Skin of body (tissue), 3 donors: ENCODE measurements at places on chromosomes 11 and 22. TPM values are rescaled to one million over a fixed set of nuclear protein-coding genes. Genes with fewer than 3 reads are reported as not detected.
A peak's percentile ranks its signal among the peaks of the same experiment; 100 is the strongest.

GRCh38 chr11:119844808-119845207, 115.8 kb upstream of the NECTIN1 start:
- no peak for DNase-seq

DNA sequence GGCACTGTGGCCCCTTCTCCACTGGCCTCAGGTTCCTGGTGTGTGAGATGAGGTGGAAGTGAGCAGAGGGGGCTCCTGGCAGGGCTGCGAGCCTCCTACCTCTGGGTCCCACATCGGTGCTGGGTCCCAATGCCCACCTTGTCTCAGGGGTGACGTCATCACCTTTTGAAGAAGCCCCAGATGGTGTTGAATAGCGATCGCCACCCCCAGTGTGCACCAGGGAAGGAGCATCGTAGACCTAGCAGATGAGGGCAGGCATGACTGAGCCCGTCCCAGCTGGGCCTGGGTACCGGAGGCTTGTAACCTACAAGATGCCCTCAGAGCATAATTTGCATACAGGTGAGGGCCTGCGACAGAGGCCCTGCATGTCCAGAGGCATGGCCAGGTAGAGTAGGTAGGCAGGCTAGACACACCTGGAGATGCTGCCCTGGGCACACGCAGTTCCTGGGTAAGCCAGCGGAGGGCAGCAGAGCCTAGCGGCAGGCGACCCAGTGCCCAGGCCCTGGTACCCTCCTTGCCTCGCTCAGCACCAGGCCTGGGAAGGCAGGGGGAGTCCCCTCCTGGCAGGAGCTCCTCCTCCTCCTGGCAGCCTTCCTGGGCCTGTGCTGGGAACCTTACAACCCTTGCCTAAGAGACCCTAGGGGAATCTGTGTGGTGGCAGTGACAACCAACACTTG, 52.5 kb downstream of the TPCN2 start:
- peak; percentile 39 for DNase-seq

- DNase-seq = peak; percentile 91
These were observed at the start of the genes NLRP14 and ZNF214 for GRCh38 chr11:7020183-7020917. NLRP14 (plus strand) TSS chr11:7020479; CDS start chr11:7038587, 18,108 bp downstream. ZNF214 (minus strand) TSS chr11:7020346; CDS start chr11:7002835, 17,511 bp downstream.

DNA sequence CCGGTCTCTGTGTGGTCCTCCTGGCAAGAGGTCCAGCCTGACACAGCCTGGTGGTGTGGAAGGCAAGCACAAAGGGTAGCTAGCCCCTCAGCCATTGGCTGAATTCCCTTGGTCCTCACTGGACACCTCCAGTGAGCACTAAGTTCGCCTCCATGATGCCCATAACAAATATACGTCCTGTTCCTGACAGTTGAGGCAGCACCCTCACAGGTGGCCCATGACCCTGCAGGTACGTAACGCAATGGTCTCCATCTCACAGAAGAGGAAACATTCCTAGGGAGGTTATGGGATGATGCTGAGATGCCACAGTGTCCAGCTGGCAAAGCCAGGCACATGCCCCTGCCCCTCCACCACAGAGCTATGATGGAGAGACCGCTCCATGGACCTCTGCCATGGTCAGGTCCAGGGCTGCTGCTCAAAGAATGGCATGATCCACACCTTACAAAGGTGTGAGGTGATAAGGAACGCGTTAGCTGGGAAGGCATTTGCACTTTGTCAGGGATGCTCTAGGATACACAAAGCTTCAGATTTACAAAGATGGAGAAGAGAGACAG, 1.4 kb upstream of the GNAZ start:
- no peak for DNase-seq

- DNase-seq = no peak
These were observed 129.3 kb upstream of the TENM4 start for GRCh38 chr11:79570104-79570503.

- DNase-seq = peak; percentile 8
These were observed 137.5 kb downstream of the FAM76B start for GRCh38 chr11:95652002-95652472.

GRCh38 chr22:22110548-22111266, 128.1 kb upstream of the TOP3B start:
- DNase-seq = no peak

- no peak for DNase-seq
These were observed 15.3 kb upstream of the CWF19L2 start for GRCh38 chr11:107472966-107473365.

DNA sequence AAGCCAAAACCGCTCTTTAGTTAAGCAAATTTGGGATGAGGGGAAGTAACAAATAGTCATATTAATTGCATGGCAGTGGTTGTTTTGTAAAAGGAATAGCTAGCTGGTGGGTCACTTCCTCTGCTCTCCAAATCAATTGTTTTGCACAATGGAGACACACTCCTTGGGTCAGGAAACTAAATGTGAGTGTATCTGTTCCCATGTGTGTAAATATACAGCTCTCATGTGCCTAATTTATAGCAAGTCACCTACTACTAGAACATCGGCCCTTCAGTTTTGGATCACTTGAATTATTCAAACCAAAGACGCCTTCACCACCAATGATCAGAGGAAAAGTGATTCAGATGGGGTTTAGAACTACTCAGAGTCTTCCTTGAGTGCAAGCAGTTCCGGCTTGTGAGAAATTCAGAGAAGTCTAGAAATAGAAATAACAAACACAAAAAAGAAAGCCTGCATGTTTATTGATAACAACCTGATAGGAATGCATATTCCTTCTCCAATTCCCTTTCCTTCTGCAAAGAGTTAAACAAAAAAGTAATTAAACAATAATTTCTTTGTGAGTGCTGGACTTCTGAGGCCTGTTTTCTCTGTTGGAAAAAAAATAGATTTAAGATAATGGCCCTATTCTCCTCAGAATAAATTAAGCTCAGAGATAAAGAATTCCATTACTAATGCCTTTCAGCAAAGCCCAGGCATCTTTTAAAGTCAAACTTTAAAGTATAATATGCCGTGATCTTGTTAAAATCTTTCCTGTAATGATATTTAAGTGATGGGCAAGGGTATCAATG, 100.4 kb downstream of the KIRREL3 start:
- DNase-seq = no peak

DNA sequence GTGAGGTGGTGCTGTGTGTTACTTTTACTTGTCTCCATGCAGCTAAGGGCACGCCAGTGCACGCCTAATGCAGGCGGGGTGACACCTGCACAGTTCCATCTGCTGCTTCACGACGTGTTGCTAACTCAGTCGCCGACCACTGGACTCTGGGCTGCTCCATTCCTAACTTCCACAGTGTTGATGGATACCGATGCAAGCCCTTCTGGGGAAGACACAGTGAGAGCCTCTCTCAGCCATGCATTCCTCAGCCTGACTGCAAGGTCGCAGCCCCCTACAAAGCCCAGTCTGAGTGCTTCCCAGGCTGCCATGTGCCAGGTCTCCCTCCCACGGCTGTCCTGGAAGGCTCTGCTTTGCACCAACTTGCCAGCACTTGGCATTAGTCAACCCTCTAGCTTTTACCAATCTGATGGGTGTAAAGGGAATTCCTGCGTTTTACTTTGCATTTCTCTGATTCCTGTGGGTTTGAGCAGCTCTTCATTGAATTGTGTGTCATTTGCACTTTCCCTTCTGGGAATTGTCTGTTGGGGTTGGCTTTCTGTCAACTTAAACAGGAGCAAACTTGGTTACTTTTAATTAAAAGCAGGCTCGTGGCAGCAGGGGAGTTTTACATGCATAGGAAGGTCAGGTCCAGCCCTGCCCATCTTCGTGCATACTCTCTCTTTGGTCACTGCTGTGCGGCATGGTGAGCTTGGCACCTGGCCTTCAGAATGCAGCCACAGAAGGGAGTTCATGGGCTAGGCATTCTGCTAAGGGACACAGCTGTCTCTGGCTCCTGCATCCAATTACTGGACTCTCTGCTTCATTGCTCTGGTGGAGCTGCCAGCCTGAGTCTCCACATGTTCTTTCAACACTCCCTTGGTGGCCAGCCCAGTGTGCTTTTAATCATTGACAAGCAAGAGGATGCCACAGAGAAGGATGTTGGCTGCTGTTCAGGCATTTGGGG, 34.6 kb upstream of the SHANK2 start:
- peak; percentile 57 for DNase-seq

TH gene
- total RNA-seq = 0.30 TPM

OPCML gene
- total RNA-seq = 0.49 TPM

MN1 gene
- total RNA-seq = 7.4 TPM

ABCG4 gene
- 1.1 TPM for total RNA-seq
